D341Med (cell line): ENCODE measurements at places on chromosomes 7 and 10.
A peak's percentile ranks its signal among the peaks of the same experiment; 100 is the strongest.

DNA sequence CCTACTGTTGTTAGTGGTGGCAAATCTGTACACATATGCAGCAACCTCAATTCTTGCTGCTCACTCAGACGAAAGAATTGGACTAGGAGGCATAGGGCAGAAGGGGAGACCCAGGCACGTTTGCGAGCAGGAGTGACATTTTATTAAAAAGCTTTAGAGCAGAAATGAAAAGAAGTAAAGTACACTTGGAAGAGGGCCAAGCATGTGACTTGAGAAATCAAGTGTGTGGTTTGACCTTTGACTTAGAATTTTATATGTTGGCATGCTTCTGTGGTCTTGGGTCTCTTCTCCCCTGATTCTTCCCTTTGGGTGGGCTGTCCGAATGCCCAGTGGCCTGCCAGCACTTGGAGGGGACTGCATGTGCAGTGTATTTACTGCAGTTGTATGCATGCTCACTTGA is 205.5 kb upstream of the SEMA3D start:
- no peak for DNase-seq

DNA sequence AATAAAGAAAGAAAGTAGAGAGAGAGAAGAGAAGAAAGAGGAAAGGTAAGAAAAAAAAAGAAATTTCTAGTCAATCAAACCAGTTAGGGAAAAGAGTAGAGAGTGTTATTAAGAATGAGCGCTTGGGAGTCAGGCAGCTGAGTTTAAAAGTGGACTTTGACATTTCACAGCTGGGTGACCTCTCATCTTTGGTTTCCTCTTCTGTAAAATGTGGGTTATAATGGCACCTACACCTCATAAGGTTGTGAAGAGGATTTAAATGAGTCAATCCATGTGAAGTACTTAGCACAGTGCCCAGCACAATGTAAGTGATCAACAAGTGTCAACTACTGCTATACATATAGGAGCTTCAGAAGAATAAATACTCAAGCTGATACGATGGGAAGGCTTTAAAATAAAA is 12.2 kb downstream of the HOXA1 start:
- DNase-seq, result no peak

- DNase-seq, result no peak
These were observed 57.6 kb downstream of the VCL start for GRCh38 chr10:74055383-74056049.

- no peak for DNase-seq
These were observed 33.0 kb upstream of the EMX2 start for GRCh38 chr10:117509573-117509972.

GRCh38 chr7:2709553-2710285 is 21.7 kb downstream of the AMZ1 start:
- DNase-seq, result peak; percentile 94

DNA sequence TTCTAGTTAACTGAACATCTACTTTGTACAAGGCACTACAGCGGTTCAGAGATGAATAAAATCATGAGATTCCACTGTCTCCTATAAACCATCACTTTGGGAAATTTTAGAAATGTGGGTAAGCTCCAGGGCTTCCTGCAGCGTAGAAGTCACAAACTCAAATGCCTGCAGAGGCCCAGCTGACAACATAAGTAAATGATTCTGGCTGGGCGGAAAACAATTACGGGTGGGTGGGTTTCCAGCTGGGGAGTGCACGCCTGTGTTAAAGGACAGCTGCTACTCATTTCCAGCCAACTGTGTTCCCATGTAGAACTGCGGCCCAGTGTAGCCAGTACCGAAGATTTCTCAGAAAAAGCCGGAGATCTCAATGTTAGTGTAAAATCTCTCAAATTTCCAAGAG is 69.5 kb upstream of the ATRNL1 start:
- no peak for DNase-seq

DNA sequence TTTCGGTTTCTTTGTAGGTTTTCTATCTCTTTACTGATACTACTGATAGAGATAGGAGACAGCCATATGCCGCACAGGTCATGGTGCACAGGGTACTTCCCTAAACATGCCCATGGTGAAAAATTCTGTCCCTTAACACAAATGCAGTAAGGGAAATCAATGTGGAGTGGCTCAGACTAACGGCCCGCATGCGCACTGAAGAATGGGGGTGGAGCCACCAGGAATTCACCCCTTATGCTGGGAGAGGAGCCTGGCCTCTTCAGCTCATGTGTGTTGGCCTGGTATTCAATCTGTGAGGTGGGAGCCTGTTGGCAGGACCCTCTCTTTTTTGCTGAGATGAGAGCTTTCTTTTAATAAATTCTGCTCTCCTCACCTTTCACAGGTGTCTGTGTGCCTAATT is 8.4 kb upstream of the URGCP start:
- DNase-seq, result no peak
